Hippocampal formation (tissue), 2 donors: ENCODE measurements at places on chromosomes 2 and 18.

- DNase-seq, result no peak
Observed at GRCh38 chr2:48482313-48482712, 47.6 kb upstream of the STON1 start.

DNA sequence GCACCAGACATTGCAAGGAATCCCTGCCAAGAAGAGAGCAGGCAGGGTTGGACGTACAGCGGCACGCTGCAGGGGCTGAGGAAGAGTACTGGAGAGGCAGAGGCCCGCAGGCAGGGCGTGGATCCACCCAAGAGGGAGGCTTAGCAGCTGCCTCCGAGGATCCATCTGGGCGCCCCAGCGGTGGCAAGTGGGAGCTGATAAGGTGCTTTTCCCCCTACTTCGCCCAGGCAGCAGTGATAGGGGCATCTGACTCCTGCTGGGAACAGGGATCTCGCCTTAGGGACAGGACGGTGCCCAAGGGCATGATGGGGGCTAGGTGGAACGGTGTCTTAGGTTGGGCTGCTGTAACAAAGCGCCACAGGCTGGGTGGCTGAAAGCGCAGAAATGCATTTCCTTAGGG, 67.4 kb upstream of the HS6ST1 start:
- no peak for DNase-seq

- no peak for DNase-seq
Observed at GRCh38 chr18:73880387-73880786, 267.2 kb downstream of the FBXO15 start.

- no peak for DNase-seq
Observed at GRCh38 chr2:207939342-207940108, 85.8 kb downstream of the PLEKHM3 start.

- no peak for DNase-seq
Observed at GRCh38 chr18:14015416-14015815, 100.1 kb upstream of the MC2R start.

DNA sequence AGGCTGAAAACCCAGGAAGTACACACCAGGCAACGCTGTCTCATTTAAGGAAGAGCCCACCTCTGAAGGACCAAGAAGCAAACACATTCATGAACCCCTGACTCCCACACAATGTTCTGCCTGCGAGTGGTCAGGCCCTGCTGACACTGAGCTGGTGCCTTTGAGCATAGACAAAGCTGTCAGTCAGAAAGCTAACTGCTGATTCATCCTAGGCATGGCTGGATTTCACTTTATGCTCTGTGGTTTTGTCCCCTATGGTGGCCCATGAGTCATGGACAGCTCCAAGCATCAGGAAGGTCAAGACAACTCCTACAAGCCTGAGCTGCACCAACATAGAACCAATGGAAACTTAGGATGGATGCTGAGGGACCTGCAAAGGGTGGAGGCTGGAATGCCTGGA, 78.9 kb downstream of the UXS1 start:
- no peak for DNase-seq

GRCh38 chr2:65955259-65955658, 479.7 kb upstream of the MEIS1 start:
- no peak for DNase-seq

- no peak for DNase-seq
Observed at GRCh38 chr2:119198240-119198840, 25.3 kb upstream of the STEAP3 start.

DNA sequence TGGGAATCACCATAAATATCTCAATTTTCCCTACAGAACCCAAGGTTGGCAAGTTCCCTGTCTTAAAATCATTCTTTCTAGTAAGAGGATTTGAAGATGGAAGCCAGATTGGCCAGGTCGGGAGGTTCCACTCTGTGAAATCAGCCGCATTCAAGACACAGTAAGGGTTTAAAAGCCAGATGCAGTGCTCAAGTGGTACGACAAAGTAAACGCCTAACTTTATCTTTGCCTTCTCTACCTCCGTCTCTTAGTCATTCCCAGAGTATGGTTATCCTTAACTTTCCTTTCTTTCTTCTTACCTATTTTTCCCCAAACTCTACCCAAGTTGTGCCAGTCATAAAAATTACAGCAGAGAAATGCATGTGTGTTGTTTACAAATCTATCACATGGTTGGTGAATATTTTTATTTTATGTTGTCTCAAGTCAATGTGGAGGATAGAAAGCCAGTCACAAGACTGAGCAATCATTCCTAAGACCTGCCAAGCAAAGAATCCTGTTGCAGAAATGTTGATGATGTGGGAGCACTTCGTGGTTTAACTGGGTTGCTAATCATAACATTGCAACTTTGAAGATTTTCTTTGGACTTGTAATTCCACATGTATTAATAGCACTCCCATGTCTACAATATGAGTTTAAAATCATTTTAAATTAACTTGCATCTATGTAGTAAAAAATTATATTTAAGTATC, 62.6 kb downstream of the SLC40A1 start:
- DNase-seq, result no peak

DNA sequence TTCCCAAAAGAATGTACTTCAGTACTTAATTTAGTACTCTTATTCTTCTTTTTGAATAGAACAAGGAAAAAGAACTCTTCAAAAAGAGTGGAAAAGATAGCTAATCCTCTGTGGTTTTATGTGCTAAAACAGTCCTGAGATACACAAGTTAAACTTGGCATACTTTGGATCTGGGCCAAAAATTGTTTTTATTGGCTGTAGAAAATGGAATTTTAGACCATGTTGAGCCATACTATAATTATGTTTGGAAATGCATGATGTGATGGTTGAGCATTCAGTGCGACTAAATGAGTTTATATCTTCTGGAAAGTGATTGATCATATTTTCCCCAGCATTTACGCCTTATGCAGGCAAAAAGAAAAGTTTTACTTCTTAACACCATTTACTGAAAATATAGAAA, 18.0 kb upstream of the PDE1A start:
- DNase-seq, result no peak

GRCh38 chr18:21703241-21703820, 1.2 kb downstream of the ABHD3 start:
- no peak for DNase-seq

DNA sequence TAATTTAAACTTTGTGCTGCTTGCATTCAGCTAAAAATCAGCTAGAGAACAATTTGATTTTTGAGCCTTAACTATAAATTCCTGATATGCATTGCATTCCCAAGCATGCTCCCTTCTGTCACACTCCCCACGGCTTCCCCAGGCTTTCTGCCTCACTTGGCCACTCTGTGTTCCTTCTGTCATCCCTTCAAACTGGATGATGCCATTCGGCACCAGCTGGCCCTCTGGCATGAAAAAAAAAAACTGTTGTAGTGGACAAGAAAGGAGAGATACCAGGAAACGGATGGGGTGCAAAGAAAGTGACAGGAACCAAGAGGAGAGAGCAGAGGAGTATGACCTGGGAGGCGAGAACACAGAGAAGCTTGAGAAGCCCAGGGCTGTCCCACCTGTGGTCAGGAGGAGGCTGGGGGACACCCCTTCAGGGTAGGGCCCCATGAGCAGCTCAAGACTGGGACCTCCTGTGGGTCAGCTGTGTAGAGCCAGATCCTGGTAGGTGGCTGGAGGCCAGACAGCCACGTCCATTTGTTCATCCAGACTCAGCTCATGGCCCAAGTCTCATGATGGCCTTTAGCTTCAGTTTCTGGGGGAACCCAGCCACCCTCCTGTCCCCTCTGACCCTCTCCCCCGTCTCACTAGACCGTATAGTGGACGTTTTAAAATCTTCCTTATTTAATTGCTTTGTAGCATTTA, 211.8 kb downstream of the GBX2 start:
- DNase-seq, result no peak

GRCh38 chr2:58939388-58939787, 698.3 kb upstream of the FANCL start:
- no peak for DNase-seq

- DNase-seq, result no peak
Observed at GRCh38 chr2:44934038-44934982, 7.2 kb upstream of the SIX3 start.

- no peak for DNase-seq
Observed at GRCh38 chr2:381181-381580, 93.3 kb upstream of the ALKAL2 start.

GRCh38 chr2:237096911-237097310, 11.2 kb downstream of the COPS8 start:
- no peak for DNase-seq

GRCh38 chr2:172429301-172429968, 2.0 kb downstream of the ITGA6 start:
- no peak for DNase-seq
